ENCODE measurements at places on chromosomes 12 and 14.

- peak; percentile 59 for DNase-seq
These were observed 2.2 kb upstream of the NFKBIA start for GRCh38 chr14:35406506-35407305.

DNA sequence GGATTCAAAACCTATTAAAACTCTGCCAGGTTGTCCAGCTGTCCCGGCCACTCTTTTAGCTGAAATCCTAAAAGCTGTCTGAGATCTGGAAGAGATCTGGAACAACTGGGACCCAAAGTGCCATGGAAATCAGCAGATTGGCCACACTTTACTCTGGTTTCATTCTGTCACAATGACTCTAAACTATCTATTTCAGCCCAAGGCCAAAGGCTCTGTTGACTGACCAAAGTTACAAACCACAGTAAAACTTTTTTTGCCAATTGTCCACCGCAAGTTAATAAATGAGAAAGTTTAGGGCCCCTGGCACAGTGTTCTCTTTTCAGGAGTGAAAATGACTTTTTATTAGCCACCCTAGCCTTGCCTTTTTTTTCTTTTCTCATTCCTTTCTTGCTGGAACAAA is 113.4 kb upstream of the CPM start:
- DNase-seq = no peak

DNA sequence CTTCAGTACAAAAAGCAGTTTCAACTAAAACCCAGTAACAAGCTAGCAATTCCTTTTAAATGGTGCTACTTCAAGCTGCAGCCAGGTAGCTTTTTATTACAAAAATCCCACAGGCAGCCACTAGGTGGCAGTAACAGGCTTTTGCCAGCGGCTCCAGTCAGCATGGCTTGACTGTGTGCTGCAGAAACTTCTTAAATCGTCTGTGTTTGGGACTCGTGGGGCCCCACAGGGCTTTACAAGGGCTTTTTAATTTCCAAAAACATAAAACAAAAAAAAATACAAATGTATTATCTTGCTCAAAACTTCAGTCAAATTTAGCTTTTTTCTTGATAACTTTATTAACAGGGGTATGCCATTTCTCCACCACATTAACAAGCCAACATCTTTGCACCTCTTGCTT is 3.6 kb upstream of the CLEC4E start:
- peak; percentile 72 for DNase-seq

DNA sequence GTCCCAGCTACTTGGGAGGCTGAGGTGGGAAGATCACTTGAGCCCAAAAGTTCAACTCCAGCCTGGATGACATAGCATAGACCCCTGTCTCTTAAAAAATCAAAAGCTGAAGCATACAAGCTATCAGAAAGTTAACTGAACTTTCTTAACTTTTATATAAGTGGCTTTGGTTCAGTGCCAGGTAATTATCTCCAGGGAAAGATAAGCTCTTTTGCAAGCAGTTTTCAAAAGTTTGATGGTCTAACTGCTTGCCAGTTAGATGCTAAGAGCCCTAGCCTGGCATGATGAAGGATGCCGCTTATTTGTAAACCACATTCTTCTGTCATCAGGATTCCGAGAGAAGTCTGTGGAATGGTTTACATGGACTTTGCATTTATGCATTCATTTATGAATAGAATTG is 409.1 kb downstream of the AEBP2 start:
- DNase-seq = no peak

- DNase-seq = peak; percentile 9
These were observed 161.5 kb downstream of the RPS29 start for GRCh38 chr14:49424436-49425331.

- no peak for DNase-seq
These were observed 54.7 kb downstream of the PITPNM2 start for GRCh38 chr12:123096182-123096581.

GRCh38 chr12:69284131-69284530 is 44.8 kb downstream of the CPSF6 start:
- peak; percentile 77 for DNase-seq

- DNase-seq = peak; percentile 28
These were observed 14.0 kb downstream of the TAMALIN start for GRCh38 chr12:52020539-52021336.

DNA sequence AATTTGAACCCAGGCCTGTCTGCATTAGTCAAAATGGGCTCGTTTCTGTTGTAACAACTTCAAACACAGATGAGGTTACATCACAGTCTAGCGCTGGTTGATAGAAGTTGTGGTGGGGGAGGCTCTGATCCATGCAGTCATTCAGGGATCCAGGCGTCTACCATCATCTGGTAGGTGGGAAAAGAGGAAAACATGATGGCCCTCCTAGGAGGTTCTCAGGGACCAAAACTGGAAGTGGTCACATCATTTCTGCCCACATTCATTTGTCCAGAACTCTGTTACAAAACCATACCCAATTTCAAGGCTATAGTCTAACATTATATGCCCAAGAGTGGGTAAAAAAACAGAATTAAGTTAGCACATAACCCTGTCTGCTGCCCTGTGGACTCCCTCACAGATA is 135.1 kb downstream of the PHETA1 start:
- no peak for DNase-seq

DNA sequence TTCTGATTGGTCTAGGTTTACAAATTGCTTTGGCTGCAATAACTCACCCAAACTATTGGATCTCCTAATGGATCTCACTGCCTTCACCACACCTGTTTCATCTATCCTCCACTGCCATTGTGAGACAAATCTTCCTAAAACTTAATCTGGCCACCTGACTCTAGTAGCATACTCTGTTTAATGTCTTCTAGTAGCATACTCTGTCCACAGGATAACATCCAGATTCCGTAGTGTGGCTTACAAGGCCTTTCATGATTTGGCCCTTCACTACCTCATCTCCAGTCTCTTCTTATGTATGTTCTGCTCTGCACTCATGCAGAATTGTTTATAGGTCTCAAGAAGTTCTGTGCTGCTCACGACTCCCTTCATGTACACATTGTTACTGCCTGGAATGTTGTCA is 10.0 kb downstream of the HSD17B6 start:
- no peak for DNase-seq

DNA sequence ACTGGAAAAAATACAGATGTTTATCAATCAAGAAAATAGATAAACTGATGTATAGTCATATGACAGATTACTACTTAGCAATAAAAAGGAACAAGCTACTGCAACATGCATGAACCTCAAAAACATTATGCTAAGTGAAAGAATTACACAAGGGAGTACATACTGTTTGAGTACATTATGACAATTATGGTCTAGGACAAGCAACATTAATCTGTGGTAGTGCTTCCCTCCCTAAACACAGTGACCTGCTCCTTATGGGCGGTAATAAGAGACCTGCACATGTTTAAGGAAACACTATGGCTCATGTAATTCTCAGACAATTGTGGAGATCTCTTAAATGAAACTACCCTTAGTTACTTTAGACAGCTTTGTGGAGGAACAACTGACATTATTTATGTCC is 421.2 kb upstream of the FBXO33 start:
- DNase-seq = no peak

GRCh38 chr12:29744365-29744764 is 39.4 kb downstream of the TMTC1 start:
- no peak for DNase-seq

DNA sequence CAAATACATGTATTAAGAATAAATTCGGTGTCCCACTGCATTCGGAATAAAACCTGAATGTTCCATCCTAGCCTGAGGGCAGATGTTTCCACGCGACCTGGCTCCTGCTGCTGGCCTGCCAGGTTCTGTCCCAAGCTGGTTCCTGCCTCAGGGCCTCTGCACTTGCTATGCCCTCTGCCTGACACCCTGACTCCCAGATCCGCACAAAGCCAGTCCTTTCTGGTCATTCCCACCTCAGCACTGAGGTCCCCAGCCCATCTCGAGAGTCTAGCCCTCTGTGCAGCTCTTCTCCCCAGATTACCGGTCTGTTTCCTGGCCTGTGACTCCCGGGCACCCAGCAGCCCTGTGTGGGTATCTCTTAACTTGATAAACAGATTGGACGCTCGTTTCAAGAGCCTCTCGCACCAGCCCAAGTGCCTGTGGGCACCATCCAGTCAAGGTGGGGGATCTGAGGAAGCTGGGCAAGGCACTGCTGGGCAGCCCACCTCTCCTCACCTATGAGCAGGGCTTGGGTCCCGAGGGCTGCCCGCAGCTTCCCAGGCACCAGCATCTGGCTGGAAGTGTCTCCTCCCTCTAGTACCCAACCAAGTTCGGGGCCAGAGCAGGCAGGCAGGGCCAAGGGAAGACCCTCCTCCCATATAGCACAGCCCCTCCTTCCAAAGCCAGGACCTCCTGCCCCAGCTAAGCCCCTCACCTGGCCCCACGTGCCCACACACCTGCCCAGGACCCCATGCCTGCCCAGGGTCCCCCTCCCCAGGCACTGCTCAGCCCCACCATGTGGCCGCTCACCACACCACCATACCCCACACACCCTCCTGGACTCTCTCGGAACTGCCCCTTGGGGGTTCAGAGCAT is 132.2 kb downstream of the NCOR2 start:
- DNase-seq = no peak

DNA sequence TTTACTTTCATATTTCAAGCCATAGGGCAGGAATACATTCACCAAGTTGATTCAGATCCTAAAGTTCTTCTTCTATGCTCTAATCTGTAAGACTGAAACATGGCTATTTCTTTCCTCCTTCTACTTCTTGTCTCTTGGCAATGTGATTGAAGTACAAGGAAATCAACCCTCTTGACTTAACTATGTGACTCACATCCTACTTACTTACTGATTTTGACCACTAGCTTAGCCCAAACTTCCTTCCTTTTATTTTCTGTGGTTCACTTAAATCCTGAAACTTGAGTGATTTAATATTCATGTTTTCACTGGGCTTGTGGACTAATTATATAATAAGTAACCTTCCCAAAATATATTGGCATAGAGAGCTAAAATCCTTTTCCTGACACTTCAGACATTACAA is 111.2 kb upstream of the NOVA1 start:
- DNase-seq = peak; percentile 71

GRCh38 chr12:109467978-109468676 is 9.0 kb downstream of the KCTD10 start:
- no peak for DNase-seq

DNA sequence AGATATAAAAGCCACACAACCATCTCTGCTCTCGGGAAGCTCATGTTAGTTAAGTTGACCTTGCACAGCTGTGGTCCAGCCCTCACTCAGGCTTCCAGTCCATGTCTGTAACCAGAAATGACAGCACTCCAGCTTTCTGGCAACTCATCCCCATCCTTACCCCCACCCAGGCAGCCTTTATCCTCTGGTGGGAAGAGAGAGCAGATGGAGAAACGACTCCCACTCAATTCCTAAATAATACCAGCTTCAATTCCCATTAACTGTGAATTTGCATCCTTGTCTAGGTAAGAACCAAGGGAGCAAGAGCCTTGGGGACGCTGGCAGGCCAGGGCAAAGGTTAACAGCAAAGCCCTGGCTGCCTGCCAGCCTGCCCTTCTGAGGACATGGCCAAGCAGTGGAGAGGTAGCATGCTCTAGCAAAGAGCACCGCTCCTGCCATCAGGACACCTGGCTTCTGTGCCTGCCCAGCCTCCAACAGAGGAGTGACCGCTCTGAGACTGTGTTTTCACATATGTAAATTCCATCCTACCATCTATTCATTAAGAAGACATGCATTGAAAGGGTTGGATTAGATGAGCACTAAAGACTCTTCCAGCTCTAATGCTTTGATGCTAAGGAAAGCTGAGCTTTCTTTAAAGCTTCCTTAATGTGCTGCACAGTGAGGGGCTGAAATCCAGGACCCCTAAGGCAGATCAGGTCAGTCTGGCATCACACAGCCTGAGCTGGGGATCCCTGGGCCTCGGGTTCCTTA is 236.1 kb downstream of the GRIN2B start:
- no peak for DNase-seq

DNA sequence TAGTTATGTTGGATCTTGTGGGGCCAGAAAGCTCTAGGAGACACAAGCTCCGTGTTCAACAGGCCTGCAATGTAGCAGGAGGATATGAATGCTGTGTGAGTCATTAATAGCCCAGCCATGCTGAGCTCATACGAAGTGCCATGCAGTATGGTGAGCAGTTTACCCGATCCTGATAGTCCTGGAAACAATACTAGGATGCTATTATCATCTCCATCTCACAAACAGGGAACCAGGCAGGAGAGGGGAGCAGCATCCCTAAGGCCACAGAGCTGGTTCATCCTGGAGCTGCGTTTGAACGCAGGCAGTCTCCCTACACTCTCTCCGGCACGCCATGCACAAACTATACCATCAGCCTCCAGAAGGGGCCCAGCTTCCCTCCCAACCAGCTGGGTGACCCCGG is 20.5 kb downstream of the TTC7B start:
- DNase-seq = peak; percentile 77

Data from fibroblast of lung (primary cell).